ENCODE measurements at places on chromosomes 11 and 22. TPM values are rescaled to one million over a fixed set of nuclear protein-coding genes. Genes with fewer than 3 reads are reported as not detected.

- DNase-seq: no peak
- no peak overlapping the region for H3K27ac ChIP-seq
- H3K27me3 ChIP-seq: no peaks in the 10 kb centered on the region
- H3K4me3 ChIP-seq: no peak overlapping the region
- H3K36me3 ChIP-seq: no peaks in the 10 kb centered on the region
Observed at GRCh38 chr11:102012946-102013345, 34.3 kb upstream of the CFAP300 start.

IGF2 gene
- total RNA-seq: 3.3 TPM

GRCh38 chr22:32354360-32355351, 3.0 kb upstream of the RFPL3 start:
- DNase-seq: no peak
- no peaks in the 10 kb centered on the region for H3K36me3 ChIP-seq
- H3K4me1 ChIP-seq: peaks cover 8% of the 10 kb centered on the region
- H3K27me3 ChIP-seq: no peaks in the 10 kb centered on the region
- no peak overlapping the region for H3K27ac ChIP-seq

DHCR7 gene
- 36.7 TPM for total RNA-seq

- DNase-seq: no peak
- no peak overlapping the region for H3K27ac ChIP-seq
- no peaks in the 10 kb centered on the region for H3K36me3 ChIP-seq
- no peaks in the 10 kb centered on the region for H3K27me3 ChIP-seq
- no peak overlapping the region for H3K4me3 ChIP-seq
Observed at GRCh38 chr11:106854429-106854828, 163.8 kb downstream of the GUCY1A2 start.

GRCh38 chr11:128734103-128734831, 40.4 kb downstream of the FLI1 start:
- peaks cover 31% of the 10 kb centered on the region for H3K27me3 ChIP-seq
- peak overlapping the region; percentile 30 for H3K4me3 ChIP-seq
- no peak for DNase-seq
- H3K4me1 ChIP-seq: peaks cover 39% of the 10 kb centered on the region
- no peak overlapping the region for H3K27ac ChIP-seq

TOP3B gene
- total RNA-seq: 53.9 TPM

CTSW gene
- total RNA-seq: not detected

DNA sequence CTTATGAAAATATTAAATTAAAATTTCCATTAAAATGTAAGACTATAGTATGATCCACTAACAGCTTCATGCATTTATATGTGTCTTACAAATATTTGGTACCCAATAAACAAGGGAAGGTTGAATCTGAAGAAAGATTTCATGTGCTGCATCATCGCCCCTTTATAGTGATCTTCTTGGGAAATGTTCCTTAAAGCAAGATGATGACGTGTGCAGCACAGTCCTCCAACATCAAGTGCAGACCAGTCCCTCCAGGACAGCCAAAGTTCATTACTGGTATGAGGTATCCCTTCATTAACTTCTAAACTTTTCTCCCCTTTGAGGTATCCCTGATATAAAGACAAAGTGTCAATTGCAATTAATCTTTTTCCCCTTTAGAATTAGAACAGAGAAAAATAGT, 567.0 kb downstream of the METTL15 start:
- H3K27me3 ChIP-seq: no peaks in the 10 kb centered on the region
- no peak for DNase-seq
- no peaks in the 10 kb centered on the region for H3K36me3 ChIP-seq
- H3K4me3 ChIP-seq: no peak overlapping the region
- no peaks in the 10 kb centered on the region for H3K4me1 ChIP-seq
- no peak overlapping the region for H3K27ac ChIP-seq

- peaks cover 23% of the 10 kb centered on the region for H3K27me3 ChIP-seq
- peak; percentile 48 for DNase-seq
- H3K36me3 ChIP-seq: no peaks in the 10 kb centered on the region
- no peak overlapping the region for H3K27ac ChIP-seq
- no peak overlapping the region for H3K4me3 ChIP-seq
- H3K4me1 ChIP-seq: peaks cover 5% of the 10 kb centered on the region
Observed at GRCh38 chr22:44337678-44338004, 24.9 kb upstream of the SHISAL1 start.

DNA sequence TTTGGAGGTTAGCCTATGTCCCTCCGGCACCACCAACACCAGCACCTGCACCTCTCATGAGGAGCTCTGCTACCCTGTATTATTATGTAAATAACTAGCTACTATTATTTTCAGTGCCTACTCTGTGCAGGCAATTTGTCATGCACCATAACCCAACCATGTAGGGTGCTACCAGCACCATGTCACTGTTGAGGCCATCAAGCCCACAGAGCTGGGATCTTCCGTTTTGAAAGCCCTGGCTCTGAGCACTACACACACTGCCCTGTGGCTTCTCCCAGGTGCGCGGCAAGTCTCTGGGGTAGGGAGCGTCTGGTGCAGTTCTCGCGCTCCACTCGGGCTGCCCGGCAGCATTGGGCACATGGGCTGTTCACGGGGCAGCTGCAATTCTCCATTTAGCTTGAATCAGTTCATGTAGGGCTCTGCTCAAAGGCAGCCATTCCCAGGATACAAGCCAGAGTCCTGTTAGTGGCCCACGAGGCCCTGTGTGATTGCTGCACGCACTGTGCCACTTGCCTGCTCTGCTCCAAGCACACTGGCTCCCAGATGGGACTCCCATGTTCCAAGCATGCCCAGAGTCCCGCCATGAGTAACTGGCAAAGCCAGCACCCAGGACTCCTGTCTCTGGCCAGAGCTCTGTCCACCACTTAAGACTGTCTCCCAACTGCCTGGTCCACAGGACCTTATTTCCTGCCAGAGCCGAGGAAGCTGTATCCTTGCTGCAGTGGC, 42.5 kb upstream of the CDON start:
- H3K27me3 ChIP-seq: no peaks in the 10 kb centered on the region
- H3K36me3 ChIP-seq: no peaks in the 10 kb centered on the region
- no peak for DNase-seq
- H3K4me3 ChIP-seq: peak overlapping the region; percentile 12
- H3K27ac ChIP-seq: no peak overlapping the region
- H3K4me1 ChIP-seq: peaks cover 53% of the 10 kb centered on the region

DNA sequence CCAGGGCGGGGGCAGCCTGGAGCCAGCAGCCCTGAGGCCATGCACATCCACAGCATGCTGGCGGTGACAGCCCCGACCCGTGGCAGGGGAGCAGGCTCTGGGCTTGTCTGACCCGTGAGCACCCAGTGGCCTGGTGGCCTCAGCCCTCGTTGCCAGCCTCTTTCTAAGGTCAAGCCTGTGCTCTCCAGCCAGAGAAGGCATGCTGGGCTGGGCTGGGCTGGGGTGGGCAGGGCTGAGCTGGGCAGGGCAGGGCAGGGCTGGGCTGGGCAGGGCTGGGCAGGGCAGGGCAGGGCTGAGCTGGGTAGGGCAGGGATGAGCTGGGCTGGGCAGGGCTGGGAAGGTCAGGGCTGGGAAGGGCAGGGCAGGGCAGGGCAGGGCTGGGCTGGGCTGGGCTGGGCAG, 10.6 kb downstream of the H19 start:
- H3K4me1 ChIP-seq: no peaks in the 10 kb centered on the region
- DNase-seq: no peak
- no peaks in the 10 kb centered on the region for H3K27me3 ChIP-seq
- no peak overlapping the region for H3K4me3 ChIP-seq
- no peak overlapping the region for H3K27ac ChIP-seq

MN1 gene
- 27.2 TPM for total RNA-seq

MYRF gene
- 5.8 TPM for total RNA-seq

SYTL2 gene
- total RNA-seq: 34.1 TPM

GRCh38 chr11:109130910-109131309, 291.1 kb upstream of the C11orf87 start:
- no peaks in the 10 kb centered on the region for H3K36me3 ChIP-seq
- peaks cover 7% of the 10 kb centered on the region for H3K4me1 ChIP-seq
- no peak overlapping the region for H3K27ac ChIP-seq
- no peak overlapping the region for H3K4me3 ChIP-seq
- H3K27me3 ChIP-seq: no peaks in the 10 kb centered on the region
- DNase-seq: no peak

- no peaks in the 10 kb centered on the region for H3K27me3 ChIP-seq
- no peak overlapping the region for H3K4me3 ChIP-seq
- H3K36me3 ChIP-seq: no peaks in the 10 kb centered on the region
- no peak overlapping the region for H3K27ac ChIP-seq
- DNase-seq: no peak
Observed at GRCh38 chr11:60338053-60338452, 11.0 kb downstream of the MS4A6E start.

SERPINH1 gene
- total RNA-seq: 589 TPM

COMT gene
- 1.1 TPM for total RNA-seq

- no peaks in the 10 kb centered on the region for H3K27me3 ChIP-seq
- no peak overlapping the region for H3K4me3 ChIP-seq
- no peaks in the 10 kb centered on the region for H3K4me1 ChIP-seq
- DNase-seq: no peak
- H3K36me3 ChIP-seq: no peaks in the 10 kb centered on the region
Observed at GRCh38 chr11:79702303-79702702, 261.5 kb upstream of the TENM4 start.

DNA sequence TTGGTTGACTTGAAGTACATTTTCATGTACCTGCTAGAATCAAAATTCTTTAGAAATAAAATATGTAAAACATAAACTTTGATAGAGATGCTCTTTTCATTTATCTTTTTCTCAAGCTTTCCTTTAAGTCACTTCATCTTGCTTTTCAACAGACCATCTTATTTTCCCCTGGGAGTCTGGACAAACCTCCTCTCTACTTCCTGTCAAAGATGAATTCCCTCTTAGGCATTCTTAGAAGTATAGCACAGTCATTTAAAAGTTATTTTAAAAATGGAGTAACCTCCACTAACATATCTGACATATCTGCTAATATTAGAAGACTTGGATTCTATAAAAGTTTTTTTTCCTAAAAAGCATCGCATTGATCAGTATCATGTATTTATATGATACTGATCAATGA, 84.8 kb upstream of the PAX6 start:
- H3K27ac ChIP-seq: no peak overlapping the region
- H3K36me3 ChIP-seq: no peaks in the 10 kb centered on the region
- H3K27me3 ChIP-seq: no peaks in the 10 kb centered on the region
- no peak for DNase-seq

GRCh38 chr11:123357353-123357989, 72.6 kb upstream of the GRAMD1B start:
- H3K4me1 ChIP-seq: peaks cover 13% of the 10 kb centered on the region
- peaks cover 62% of the 10 kb centered on the region for H3K27me3 ChIP-seq
- H3K27ac ChIP-seq: no peak overlapping the region
- no peaks in the 10 kb centered on the region for H3K36me3 ChIP-seq

DNA sequence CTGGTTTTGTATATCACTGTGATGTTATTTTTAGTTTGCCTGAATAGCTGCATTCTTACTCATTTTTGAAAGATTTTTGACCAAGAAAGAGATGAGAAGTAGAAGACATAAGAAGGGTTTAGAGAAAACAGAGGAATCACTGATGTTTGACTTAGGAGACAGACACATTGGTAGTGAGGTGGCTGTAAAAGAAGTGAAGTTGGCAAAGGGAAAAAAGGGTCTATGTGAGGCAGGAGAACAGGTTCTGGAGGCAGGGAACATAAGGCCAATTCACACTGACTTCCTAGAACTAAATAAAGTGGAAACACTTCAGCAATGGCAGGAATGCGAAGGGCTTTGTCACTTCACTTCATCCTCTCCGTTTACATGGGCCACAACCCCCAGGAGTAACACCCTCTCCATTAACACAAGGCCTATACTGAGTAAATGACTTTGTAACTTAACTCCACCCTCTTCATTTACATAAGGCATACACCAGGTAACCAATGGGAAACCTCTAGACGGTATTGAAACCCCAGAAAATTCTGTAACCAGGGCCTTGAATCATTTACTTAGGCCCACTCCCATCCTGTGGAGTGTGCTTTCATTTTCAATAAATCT, 36.5 kb downstream of the CTSC start:
- no peaks in the 10 kb centered on the region for H3K36me3 ChIP-seq
- no peaks in the 10 kb centered on the region for H3K27me3 ChIP-seq
- H3K4me3 ChIP-seq: no peak overlapping the region
- peak overlapping the region; percentile 71 for H3K27ac ChIP-seq
- DNase-seq: peak; percentile 62
- H3K4me1 ChIP-seq: peaks cover 16% of the 10 kb centered on the region

GRCh38 chr11:94877443-94878200, 95.7 kb downstream of the CWC15 start:
- H3K36me3 ChIP-seq: no peaks in the 10 kb centered on the region
- H3K4me3 ChIP-seq: no peak overlapping the region
- H3K27ac ChIP-seq: no peak overlapping the region
- no peak for DNase-seq
- no peaks in the 10 kb centered on the region for H3K4me1 ChIP-seq
- no peaks in the 10 kb centered on the region for H3K27me3 ChIP-seq

All from neural progenitor cell (in vitro differentiated cells).